Astrocyte (in vitro differentiated cells and primary cell): ENCODE measurements at places on chromosomes 12 and 14. TPM values are rescaled to one million over a fixed set of nuclear protein-coding genes. Genes with fewer than 3 reads are reported as not detected.

Gene SLCO1C1
- not detected in 2 replicates for total RNA-seq

Gene SIX4
- total RNA-seq: 11.2 and 14.0 TPM in 2 replicates

Gene RNFT2
- 5.5 and 8.9 TPM in 2 replicates for total RNA-seq

DNA sequence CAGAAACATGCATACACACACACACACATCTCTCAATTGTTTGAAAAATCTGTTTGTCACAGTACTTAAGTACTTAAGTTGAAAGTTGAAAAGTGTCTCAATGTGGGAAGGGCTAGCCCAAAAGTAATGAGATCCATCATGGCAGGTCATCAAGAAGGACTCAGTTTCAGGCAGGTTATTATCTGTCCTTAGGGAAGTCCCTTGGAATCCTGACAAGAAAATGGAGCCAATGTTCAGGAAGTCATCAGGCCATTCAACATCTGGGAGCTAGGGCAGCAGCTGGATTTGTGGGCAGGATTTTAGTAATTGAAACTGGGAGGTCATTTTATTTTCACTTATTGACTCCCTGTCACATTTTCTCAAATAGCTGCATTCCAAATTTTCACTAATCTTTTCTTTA is 56.0 kb downstream of the MSRB3 start:
- H3K4me1 ChIP-seq: peaks cover 15% of the 10 kb centered on the region
- no peak for DNase-seq
- H3K27ac ChIP-seq: peak overlapping the region; percentile 48
- H3K4me3 ChIP-seq: no peak overlapping the region
- H3K36me3 ChIP-seq: peaks cover 4% of the 10 kb centered on the region

GRCh38 chr12:39872425-39872824 is 233.5 kb downstream of the SLC2A13 start:
- no peaks in the 10 kb centered on the region for H3K27me3 ChIP-seq
- no peak overlapping the region for H3K4me3 ChIP-seq
- no peaks in the 10 kb centered on the region for H3K4me1 ChIP-seq
- DNase-seq: peak; percentile 24
- no peak overlapping the region for H3K27ac ChIP-seq
- no peaks in the 10 kb centered on the region for H3K36me3 ChIP-seq

DNA sequence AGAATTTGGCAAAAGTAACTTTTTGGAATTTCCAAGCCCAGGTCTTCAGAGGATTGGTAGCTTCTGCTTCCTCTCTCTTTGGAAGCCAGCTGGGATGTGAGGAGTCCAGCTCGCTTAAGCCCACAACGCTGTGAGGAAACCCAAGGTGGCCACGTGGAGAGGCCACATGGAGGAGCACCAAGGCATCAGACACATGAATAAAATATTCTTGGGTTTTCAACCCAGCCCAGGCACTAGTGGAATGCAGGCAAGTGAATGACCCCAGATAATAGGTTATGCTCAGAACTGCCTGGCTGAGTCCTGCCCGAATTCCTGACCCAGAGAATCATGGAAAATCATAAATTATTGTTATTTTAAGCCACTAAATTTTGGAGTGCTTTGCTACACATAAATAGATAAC is 119.7 kb upstream of the PARP11 start:
- DNase-seq: no peak
- H3K27ac ChIP-seq: no peak overlapping the region
- no peaks in the 10 kb centered on the region for H3K36me3 ChIP-seq

DNA sequence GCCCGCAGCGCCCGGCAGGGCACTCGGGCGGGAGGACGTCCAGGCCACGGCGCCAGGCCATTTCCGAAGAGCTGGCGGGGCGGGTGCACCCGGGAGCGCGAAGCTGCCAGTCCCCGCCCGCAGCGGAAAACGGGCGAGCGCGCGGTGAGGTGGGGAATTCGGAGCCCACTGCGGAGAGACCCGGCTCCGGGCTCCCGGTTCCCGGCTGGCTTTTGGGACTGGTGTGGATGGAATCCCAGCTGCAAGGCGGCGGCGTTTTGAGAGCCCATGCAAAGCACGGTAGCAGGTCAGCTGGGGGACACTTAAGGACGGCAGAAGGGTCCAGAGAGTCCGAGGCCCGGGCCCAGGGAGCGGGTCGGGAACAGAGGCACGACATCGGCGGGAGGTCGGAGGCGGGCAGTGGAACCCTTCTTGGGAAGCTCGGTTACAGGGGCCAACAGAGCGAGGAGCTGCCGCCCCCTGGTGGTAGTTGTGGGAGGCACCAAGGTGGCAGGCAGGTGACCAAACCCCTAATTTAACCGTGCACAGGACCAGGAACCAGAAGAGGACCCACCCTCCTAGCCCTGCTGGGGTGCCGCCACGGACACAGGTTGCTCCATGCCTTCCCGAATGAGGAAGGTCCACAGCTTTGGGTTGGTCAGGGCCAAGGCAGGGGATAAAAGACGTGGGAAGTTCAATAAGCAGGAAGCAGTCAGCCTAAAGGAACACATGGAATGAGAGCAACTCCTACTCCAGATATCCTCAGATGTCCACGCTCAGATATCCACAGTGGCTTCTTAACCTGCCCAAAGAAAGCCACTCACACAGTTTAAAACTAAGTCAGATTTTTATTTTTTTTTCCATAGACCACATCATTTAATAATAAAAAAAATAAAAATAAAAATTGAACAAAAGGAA is 685 bp upstream of the CDH24 start:
- peak overlapping the region; percentile 45 for H3K27ac ChIP-seq
- DNase-seq: peak; percentile 58
- H3K36me3 ChIP-seq: peaks cover 31% of the 10 kb centered on the region
- H3K27me3 ChIP-seq: no peaks in the 10 kb centered on the region

DNA sequence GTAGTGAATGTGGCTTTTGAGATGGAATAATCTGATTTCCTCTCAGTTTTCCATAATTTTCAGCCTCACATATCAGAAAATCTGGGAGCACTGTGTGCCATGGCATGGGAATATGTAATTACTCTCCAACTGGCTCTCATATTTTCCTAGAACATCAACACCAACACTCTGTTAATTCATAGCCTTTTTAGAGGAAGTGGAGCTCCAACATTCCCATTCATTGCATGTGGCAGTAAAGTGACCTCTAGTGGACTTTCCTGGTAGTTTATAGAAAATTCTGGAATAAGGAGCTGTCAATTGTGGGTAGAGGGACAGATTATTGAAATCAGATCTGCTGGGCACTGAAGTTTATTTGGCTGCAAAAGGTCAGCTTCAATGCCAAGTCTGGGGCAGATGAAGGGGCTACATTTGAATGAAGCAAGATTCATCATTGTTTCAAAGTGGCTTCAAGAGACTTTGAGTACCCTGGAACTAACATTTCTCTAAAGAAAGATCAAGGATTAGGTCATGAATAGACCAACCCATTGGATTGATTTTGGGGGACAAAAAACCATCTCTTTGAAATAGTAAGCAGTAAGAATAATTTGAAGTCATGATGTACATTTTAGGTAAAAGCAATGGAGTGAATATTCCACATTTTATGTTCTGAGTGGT is 23.6 kb upstream of the USP44 start:
- no peak overlapping the region for H3K27ac ChIP-seq
- H3K4me3 ChIP-seq: no peak overlapping the region
- no peaks in the 10 kb centered on the region for H3K36me3 ChIP-seq
- H3K4me1 ChIP-seq: no peaks in the 10 kb centered on the region

- no peak for DNase-seq
- H3K27ac ChIP-seq: no peak overlapping the region
- H3K36me3 ChIP-seq: peaks cover 22% of the 10 kb centered on the region
- H3K4me1 ChIP-seq: peaks cover 24% of the 10 kb centered on the region
- H3K4me3 ChIP-seq: no peak overlapping the region
Measured at GRCh38 chr12:122868471-122869177, 27.3 kb downstream of the VPS37B start.
